A172 (cell line): ENCODE measurements at places on chromosomes 2 and 18. TPM values are rescaled to one million over a fixed set of nuclear protein-coding genes. Genes with fewer than 3 reads are reported as not detected.

Gene PLCD4
- total RNA-seq, result 1.3 and 6.9 TPM in 2 replicates

- no peak for DNase-seq
Measured at GRCh38 chr2:121866789-121867188, 111.3 kb downstream of the TSN start.

Gene AP1S3
- total RNA-seq, result 8.9 and 27.7 TPM in 2 replicates

DNA sequence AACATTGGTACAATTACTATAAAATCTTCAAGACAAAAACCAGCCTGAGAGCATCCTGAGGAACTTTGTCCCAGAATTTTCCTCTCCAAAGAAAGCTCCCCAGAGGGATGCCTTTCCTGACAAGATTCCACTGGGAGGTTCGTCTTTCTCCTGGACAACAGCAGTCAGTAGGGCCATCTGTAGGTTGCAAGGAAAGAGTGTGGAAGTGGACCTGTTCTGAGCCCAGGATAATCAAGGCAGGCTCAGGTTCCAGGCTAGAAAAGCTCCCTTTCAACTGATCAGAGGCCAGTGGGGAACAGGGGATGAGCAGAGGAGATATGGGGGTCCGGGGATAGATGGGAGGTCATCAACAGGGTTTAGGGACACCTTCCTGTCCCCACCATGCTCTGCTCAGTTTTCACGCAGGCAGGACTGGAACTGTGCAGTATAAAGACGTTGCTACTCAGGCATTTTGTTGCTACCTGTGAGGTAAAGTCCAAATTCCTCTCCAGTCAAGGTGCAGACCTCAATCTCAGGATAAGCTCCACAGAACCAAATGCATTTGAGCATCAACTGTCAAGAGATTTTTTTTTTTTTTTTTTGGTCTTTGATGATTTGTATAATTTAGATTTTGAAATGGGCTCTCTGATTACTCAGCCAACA lies 126.2 kb downstream of the STRN start:
- no peak for DNase-seq

Gene SIGLEC15
- total RNA-seq, result 0.07 and 0.12 TPM in 2 replicates

DNA sequence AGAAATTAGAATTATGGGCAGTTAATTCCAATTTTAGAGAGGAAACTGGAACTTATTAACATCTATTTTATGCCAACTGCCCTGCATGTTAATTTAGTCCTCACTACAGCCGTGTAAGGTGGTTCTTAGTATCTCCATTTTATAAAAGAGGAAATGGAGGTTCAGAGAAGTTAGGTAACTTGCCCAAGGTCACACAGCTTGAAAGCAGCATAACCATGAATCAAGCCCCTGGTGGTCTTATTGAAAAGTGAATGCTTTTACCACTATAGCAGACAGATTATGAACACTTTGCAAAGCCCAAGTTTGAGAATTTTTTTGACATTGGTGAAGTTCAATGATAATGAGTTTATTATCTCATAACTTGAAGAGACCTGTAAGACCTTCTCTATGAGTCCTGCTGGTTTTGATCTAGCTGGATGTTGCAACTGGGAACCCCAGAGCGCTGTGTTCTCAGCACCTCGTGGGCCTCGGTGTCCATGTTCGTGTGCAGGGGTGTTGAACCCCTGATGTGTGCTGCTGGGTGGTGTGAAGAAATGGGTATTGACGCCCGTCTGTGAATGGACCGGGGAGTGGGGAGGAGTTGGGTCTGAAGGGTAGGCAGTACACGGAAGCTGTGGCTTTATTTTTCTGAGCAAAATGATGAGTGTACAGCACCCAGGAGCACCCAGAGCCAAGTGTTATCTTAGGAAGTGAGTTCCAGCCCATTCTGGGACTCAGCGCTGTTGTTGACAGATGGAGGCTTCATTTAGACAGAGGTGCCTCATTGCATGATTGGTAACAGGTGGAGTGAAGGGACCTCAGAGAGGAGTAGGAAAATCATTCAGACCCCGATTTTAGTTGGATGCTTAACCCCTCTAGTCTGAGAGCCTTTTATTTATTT lies 9.7 kb downstream of the GREB1 start:
- no peak for DNase-seq

DNA sequence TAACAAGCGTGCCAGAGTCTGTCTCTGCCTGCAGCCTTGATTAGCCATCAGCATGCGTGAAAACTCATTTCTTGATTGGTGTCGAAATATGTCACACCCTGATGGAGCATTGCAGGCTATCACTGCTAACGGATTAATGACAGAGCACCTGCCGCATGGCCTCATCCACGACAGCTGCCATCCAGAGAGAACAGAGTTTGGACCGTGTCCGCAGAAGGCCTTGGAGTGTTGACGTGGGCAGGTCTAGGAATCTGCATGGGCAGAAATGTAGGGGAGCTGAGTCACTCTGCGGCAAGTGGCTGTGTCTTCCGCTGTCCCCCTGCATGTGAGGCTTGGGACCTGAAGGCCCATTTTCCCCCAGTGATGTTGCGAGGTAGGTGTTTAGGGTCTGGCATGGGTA lies 43.0 kb downstream of the KLHL29 start:
- no peak for DNase-seq

DNA sequence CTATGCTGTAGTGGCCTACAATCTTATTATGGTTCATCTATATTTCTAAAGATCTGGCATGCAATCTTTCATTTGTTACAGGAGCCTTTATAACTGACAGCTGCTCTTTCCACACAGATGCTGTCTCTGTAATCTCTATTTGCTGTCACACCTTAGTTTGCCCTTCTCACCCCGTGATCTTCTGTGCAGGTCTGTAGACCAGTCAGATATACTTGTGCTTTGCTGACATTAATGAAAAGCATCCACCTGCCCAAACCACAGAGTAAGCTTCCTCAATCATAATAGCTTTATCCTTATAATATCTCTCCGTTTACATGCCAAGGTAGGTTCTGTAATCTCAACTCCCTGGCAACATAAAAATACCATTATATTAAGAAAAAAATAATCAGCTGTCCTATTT lies 122.4 kb downstream of the GRB14 start:
- no peak for DNase-seq

Gene COLEC12
- 0.02 TPM in 1 of 2 replicates, not detected in the other for total RNA-seq

Gene GYPC
- total RNA-seq, result 44.7 and 59.0 TPM in 2 replicates

DNA sequence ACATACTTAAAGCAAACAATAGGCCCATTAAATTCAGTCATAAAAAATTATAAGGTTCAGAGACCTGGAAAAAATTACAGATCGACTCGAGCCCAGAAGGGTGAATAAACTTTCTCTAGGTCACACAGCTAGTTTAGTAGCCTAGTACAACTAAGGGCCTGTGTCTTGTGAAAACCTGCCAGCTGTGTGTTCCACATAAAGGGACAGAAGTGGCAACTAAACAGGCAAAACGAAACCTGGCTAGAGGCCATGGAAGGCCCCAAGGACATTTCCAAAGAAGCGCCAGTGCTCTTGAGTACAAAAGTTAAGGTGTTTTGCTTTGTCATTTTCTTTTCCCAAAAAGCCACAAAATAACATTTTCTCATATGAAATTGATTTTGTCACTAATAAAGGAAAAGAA lies 164.9 kb downstream of the L3MBTL4 start:
- DNase-seq, result no peak

DNA sequence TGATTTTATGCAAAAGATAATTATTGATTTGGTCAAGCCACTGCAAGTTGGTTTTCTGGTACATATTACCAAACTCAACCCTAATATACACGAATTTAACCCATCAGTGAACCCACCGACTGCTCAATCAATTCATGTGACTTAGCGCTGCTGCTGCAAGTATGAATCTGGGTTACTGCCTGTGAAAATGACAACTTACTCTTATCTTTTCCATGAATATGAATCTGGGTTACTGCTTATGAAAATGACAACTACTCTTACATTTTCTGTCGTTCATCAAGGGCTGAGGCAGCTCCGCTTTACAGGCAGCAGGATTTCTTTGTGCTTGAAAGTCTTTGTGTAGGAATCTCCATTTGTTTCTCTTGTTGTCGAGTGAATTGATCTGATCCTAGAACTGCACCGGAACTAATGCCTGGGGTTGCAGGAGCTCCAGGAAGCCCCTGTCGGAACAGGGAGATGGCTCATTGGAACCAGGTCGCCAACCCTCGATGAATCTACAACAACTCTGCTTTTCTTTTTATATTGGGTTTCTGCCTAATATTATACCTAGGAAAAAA lies 22.1 kb upstream of the ALKAL2 start:
- DNase-seq, result no peak

- no peak for DNase-seq
Measured at GRCh38 chr2:16094811-16095210, 154.5 kb downstream of the MYCN start.

GRCh38 chr2:199220920-199221319 lies 236.8 kb downstream of the SATB2 start:
- DNase-seq, result no peak

GRCh38 chr18:35143622-35144596 lies 96.9 kb upstream of the ZNF397 start:
- DNase-seq, result peak; percentile 66

DNA sequence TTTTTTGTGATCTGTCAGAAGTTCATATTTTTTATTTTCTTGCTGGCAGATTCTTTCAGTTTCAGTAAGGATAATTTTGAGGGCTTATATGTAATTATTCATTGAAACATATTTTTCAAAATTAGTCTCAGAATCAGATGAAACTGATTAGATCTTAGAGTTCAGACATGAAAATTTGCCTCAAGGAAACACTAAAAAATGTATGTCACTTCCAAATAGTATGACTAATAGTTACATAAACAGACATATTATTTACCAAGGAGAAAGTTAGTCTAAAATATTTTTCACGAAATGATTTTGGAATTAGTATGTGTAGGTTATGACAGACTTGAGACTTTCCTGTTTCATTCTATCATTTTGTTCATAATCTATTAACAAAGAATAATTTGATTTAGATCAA lies 628.6 kb downstream of the CCDC85A start:
- no peak for DNase-seq

- DNase-seq, result no peak
Measured at GRCh38 chr2:58484629-58485028, 243.5 kb upstream of the FANCL start.

Gene IL1R2
- not detected in 2 replicates for total RNA-seq

- DNase-seq, result no peak
Measured at GRCh38 chr18:57131101-57131500, 15.8 kb upstream of the BOD1L2 start.

GRCh38 chr18:49756671-49757362 lies 56.5 kb downstream of the ACAA2 start:
- DNase-seq, result no peak

GRCh38 chr2:166376873-166377272 lies 1.1 kb upstream of the SCN9A start:
- DNase-seq, result no peak

- DNase-seq, result no peak
Measured at GRCh38 chr2:9228781-9229469, 22.3 kb downstream of the ASAP2 start.

Gene TRABD2A
- total RNA-seq, result 10.6 and 12.6 TPM in 2 replicates

Gene TEX44
- total RNA-seq, result not detected in 2 replicates

- peak; percentile 78 for DNase-seq
Measured at GRCh38 chr2:47034973-47035609, 119.5 kb upstream of the MCFD2 start.

Gene CHRNG
- total RNA-seq, result not detected in 2 replicates

- no peak for DNase-seq
Measured at GRCh38 chr2:128556633-128557032, 238.0 kb upstream of the HS6ST1 start.

- DNase-seq, result no peak
Measured at GRCh38 chr2:32652555-32653209, 24.8 kb downstream of the TTC27 start.

Gene SERPINB12
- not detected in 2 replicates for total RNA-seq

GRCh38 chr18:48007955-48008701 lies 77.7 kb upstream of the SMAD2 start:
- peak; percentile 20 for DNase-seq

- no peak for DNase-seq
Measured at GRCh38 chr2:49480520-49480919, 326.2 kb upstream of the FSHR start.

GRCh38 chr2:237299906-237300305 lies 114.1 kb downstream of the COL6A3 start:
- DNase-seq, result peak; percentile 94

GRCh38 chr18:36514778-36515177 lies 217.3 kb downstream of the FHOD3 start:
- DNase-seq, result no peak

- no peak for DNase-seq
Measured at GRCh38 chr2:125746321-125747164, 909.4 kb upstream of the GYPC start.

DNA sequence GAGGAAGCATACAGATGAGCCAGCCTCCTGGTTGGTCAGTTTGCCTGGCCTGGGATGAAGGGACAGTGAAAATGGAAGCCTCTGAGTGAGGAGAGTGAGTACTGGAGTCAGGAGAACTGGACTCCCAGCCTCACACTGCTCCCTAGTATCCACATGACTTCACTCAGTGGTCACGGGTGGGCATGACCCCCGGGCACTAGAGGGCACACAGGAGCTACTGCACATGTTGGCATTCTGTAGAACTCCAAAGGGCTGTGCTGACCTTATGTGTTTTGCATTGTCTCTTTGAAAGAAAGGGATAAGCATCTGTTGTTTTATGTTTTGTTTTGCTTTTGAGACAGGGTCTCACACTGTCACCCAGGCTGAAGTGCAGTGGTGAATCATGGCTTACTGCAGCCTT lies 23.7 kb downstream of the NCAPH start:
- no peak for DNase-seq

Gene MC5R
- total RNA-seq, result 6.7 and 7.5 TPM in 2 replicates
